Left ventricle myocardium superior (tissue), 1 donor: ENCODE measurements at places on chromosomes 2 and 18.

GRCh38 chr18:51621113-51621863 lies 423.8 kb upstream of the MEX3C start:
- DNase-seq, result peak; percentile 55

- DNase-seq, result no peak
Observed at GRCh38 chr18:28408528-28408927, 231.6 kb upstream of the CDH2 start.

DNA sequence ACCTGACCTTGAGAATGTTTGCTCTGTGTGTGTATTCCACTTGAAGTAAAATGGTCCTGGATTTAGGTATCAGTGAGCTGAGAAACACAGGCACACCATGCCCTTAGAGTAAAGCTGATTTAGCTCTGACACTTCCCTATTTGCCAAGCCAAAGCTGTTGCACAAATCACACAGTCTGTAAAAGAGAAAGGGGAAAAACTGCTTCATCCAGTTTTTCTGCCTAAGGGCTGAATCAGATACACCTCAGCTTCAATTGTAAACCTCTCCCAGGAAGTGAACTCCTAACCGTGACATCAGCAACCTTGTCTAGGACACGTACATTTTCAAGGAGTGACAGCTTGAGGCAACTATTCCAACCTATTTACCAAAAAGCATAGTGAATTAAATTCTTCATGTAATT lies 150.4 kb downstream of the NR4A2 start:
- DNase-seq, result no peak

GRCh38 chr2:167769020-167769419 lies 478.4 kb downstream of the STK39 start:
- DNase-seq, result no peak

DNA sequence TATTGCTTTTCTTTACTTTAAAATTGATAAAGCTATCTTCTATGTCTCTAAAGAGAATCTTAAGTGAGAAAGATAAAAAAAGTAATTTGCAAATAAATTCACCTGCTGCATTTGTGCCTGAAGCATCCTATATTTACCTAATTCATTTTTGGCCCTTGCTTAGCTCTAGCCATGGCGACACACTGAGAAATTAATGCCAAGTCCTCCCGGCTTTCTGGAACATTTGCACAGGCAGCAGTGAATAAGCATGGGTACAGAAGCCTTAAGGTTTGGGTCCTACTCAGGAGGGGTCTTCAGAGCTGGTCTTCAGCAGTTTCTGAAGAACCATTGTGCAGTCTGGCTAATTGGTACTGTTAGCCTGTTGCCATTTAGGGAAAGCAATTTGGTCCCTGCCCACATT lies 73.9 kb upstream of the ZEB2 start:
- no peak for DNase-seq

- DNase-seq, result no peak
Observed at GRCh38 chr2:40032650-40033319, 253.7 kb upstream of the THUMPD2 start.

DNA sequence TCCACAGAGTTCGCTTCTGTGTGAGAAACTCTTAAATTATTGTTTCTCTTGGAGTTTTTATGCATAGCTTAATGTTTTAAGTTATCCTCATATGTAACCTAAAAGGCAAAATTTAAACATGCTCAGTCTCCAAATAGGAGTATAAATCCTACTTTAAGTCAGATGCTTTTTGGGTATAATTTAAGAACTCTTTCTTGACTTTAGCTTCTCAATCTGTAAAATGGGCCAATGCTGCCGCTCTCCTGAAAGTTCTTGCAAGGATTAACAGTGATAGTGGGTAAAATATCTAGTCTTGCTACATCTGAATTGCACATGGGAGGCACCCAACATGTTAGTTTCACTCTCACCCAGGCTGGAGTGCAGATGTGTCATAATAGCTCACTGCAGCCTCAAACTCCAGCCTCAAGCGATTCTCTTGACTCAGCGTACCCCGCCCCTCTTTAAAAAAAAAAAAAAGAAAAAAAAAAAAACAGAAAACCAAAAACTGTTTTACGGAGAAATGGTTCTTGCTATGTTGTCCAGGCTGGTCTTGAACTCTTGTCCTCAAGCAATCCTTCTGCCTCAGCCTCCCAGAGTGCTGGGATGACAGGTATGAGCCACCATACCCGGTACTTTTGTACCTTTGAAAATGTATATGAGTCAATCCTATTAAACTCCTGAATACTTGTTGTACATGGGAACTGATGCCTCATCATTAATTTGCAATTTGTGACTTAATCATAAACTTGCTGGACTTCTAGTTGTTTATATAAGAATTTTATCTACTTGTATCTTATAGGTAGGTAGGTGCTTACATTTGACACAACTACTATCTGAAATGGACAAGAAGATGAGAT lies 1.8 kb downstream of the FBXO48 start:
- no peak for DNase-seq

DNA sequence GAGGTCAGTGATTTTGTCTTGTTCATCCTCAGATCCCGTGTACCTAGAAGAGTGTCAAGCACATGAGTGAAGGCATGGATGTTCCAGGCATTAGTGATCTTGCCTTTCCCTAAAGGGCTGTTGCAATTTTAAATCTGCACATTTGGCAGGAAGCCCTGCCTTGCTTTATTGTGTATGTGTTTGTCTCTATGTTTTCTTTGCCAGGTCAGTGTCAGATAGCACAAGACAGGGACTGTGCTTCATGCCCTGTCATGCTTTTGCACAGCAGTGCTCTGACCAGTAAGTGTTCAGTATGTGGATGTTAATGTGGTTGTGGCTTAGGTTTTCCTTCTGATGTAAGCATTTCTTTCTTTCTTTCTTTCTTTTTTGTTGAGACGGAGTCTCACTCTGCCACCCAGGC lies 131.5 kb downstream of the RGPD3 start:
- no peak for DNase-seq

DNA sequence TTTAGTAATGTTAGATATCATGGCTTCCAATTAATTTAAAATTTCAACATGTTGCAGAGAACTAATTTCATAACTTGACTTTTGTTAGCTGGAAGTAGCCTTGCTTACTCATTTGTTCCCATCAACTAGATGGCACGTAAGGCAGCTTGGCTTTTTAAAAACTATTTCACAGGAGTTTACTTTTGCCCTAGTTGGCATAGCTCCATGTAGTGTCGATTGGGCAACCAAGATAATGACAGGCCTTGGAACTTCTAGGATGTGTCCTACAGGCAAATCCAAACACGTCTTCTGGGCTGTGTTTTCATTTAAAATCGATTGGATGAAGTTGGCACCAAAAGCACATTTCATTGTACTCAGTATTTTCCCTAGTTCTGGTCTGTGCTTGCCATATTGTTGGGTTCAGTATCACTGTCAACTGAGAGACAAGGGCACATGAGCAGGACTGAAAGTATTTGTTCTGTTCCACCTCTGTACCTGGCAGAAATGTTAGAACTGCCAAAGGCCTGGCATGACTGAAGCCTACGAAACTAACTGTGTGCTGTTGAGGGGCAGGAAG lies 29.4 kb downstream of the HADHB start:
- DNase-seq, result no peak

DNA sequence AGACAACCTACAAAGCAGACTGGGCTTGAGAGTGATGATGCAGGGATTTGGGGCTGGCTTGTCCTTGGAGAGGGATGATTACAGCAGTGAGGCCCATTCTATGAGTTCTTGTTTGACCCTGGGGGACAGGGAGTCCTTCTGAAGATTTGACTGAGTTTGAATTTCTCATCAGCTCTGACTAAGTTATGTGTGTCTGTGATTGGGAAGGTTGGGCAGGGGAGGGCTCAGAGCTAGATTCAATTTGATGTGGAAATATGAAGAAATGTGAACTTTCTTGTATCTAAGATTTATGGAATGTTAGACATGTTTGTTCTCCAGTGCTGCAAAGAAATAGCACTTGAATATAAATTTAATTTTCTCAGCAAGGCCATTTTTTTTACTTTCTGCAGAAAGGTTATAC lies 19.9 kb upstream of the IL1R2 start:
- DNase-seq, result no peak

DNA sequence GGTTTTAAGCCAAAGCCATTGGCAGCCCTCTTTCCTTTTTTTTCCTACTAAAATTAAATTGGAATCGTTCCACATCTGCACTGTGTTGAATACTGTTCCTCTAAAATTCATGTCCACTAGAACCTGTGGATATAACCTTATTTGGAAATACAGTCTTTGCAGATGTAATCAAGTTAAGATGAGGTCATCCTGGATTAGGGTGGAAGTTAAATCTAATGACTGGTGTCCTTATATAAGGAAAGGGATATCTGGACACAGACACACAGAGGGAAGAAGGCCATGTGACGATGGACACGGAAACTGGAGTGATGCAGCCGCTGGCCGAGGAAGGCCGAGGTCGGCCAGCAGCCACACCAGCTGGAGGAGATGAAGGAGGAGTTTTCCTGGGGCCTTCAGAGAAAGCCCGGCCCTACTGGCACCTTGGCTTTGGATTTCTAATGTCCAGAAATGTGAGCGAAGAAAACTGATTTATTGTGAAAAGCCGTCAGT lies 49.4 kb downstream of the LONRF2 start:
- peak; percentile 76 for DNase-seq

DNA sequence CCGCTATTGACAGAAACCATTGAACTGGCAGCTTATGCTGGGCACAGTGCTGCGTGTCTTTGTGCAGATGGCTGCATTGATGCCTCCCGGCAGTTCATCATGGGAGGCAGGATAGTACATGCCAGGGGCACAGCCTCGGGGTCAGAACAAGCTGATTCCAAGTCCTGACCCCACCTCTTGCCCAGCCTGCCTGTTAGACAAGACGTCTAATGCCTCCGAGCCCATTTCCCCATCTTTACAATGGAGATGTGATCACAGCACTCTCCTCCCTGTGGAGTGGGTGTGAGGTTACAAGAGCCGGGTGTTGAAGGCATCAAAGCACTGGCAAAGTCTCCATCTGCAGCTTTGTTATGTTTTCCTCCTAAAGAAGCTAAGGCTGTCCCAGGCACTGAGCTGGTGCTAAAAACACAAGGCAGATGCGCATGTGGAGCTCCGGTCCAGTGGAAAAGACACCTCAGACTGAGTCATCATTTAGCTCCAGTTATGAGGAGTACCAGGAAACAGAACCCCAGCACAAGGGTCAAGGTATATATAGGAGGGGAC lies 125.7 kb upstream of the EPAS1 start:
- DNase-seq, result no peak
